ENCODE measurements at places on chromosomes 2 and 18.

- no peak for DNase-seq
These were observed 119.5 kb upstream of the ZBTB14 start for GRCh38 chr18:5415031-5415430.

DNA sequence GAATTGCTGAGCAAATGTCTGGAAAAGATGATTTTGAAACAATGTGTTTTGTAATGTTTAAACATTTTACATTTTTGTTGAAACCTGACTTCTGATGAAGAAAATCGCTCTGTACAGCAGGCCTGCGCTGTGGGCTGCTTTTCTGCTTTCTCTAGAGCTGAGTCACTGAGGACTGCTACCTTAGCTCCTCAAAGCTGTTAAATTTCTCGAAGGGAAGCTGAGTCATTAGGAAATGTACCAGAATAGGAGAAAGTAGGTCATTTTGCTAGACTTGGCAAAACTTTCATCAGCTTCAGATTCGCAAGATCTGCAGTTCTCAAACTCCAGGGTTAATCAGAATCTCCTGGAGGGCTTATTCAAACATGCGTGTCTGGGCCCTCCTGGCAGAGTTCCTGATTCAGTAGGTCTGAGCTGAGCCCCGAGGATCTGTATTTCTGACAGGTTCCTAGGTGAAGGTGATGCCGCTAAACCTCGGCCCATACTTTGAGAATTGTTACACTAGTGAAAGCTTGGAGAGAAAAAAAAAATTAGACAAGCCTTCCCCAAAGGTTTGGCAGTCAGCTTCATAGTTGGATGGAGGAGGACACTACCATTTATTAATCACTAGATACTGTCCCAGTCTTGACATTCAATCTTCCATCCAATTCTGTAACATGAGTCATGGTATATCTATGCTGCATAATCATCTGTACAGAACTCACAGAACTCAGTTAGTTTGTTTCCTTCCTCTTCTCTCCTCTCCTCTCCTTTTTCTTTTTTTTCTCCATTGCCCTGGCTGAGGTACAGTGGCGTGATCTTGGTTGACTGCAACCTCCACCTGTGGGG is 297.6 kb downstream of the PARD3B start:
- peak; percentile 8 for DNase-seq

DNA sequence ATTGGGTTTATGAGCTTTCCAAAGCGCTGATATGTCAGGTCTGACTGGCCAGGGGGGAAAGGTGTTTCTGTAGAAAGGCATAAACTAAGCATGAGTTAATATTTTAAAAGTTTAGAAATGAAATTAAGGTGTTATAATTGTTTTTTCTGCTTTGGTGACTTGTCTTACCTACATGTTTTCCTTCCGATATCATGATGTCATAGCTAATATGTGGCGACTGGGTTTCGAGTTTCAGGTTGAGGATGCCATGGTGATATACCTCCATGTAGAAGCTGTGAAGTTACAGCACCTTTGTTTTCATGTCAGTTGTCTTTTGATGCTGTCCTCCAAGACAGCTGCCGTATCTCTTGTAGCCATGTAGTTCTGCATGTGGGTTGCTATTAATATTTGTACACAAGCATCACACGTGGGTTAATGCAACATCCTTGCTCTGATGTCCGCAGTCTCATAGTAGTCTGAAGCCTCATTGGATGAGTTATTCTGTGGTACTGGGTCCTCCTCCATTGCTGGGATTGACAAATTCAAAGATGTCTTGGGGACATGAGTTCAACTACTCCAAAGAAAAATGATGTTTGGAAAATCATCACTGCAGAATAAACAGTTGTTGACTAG is 230.6 kb downstream of the PRKCE start:
- DNase-seq, result no peak

DNA sequence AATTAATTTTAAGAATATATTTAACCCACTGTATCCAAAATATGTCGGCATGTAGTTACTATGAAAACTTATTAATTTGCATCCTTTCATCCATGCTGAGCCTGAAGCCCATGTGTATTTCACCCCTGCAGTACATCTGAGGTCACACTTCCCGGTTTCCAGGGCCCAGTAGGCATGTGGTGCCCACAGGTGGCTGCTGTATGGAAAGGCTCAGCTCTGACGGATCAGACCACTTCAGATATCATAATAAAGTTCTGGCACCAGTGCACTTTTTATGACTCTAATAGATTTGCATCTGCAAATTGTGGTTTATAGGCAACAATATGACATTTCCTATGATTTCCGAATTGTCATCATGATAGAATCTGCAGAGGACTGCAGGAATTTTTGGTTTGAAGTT is 22.5 kb downstream of the SH3RF3 start:
- no peak for DNase-seq

DNA sequence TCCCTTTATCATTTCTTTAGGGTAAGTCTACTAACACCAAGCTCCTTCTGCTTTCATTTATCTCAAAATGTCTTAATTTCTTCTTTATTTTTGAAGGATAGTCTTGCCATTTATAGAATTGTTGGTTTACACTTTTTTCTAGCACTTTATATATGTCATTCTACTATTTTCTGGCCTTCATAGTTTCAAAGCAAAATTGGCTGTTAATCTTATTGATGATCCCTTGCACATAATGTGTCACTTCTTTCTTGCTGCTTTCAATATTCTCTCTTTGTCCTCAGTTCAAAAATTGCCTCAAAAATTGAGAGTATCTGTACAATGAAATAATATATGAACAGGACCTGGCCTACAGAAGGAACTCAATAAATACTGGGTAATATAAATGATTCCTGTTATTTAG is 7.9 kb upstream of the TANK start:
- no peak for DNase-seq

- no peak for DNase-seq
These were observed 1154.4 kb downstream of the DPP10 start for GRCh38 chr2:115596659-115597375.

DNA sequence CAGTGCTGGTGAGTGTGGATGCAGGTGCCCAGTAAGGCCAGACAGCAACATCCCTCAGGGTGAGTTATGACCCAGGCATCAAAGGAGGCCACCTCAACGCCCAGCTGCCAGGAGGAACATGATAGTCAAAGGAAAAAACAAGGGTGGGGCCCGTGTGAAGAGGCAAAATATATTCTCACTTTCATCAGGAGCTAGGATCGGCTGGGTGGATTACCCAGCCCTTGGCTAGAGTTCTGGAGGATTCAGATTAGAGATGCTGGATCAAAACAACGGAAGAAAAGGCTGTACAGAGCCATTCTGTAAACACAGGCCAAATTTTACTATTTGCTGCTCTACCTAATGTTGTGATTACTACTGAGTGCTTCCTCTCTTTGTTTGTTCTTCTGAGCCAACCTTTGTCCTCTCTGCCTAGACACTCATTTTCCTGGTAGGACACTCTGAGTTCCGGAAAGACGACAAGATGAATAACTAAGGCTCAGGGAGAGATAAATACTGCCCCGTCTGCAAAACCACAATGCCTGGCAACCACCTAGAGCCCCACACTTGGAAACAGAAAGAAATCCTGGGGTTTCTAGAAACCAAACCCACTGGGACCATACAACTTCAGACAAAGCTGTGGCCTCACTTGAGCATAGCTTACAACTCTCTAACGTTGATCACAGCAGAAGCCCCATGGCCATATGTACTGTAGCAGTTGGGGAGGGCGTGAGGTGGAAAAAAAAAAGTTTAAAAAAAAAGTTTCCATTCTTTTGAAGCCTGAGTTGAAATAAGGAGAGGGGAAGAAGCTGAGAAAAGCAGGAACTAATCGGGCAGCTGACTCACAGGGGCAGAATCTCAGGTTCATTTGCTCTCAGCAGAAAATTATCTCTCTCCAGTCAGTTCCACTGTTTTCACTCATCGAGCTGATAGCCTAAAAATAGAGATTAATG is 17.8 kb upstream of the PMAIP1 start:
- no peak for DNase-seq

- DNase-seq, result no peak
These were observed 9.4 kb downstream of the SCYGR4 start for GRCh38 chr2:227626580-227627151.

GRCh38 chr2:190440113-190440512 is 32.0 kb downstream of the MFSD6 start:
- DNase-seq, result no peak

GRCh38 chr2:43274055-43274454 is 47.6 kb upstream of the ZFP36L2 start:
- no peak for DNase-seq

DNA sequence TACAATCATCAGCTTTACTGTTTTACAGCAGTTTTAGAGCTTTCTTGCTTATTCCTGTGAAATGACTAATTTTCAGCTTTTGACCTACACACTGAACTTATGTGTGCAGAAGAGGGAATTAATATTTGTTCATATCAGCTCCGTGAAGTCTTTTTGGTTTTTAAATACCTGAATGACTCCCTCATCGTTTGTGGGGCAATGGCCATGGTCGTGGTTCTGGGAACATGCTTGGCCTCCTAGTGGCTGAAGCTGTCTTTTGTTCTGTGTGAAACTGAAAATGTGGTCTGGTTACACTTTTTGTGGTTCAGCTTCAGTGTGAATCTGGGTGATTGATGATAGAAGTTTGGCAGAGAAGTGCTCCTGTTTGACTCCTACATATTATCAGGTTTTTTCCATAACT is 408.1 kb downstream of the THSD7B start:
- no peak for DNase-seq
